A549 treated with ZK216348 at 1 μM for 4 hours (cell line): ENCODE measurements at places on chromosomes 1 and 21. TPM values are rescaled to one million over a fixed set of nuclear protein-coding genes. Genes with fewer than 3 reads are reported as not detected.

The SASS6 gene
- 2.3 to 4.9 TPM (median 4.0 TPM) in 5 replicates for total RNA-seq

The TPRG1L gene
- total RNA-seq: 22.7 to 29.9 TPM (median 28.4 TPM) in 5 replicates

The HS2ST1 gene
- 6.1 to 12.7 TPM (median 12.0 TPM) in 5 replicates for total RNA-seq

The HES4 gene
- total RNA-seq: 20.9 to 80.4 TPM (median 64.7 TPM) in 5 replicates

The CLCNKB gene
- 0.07 to 0.22 TPM (median 0.15 TPM) in 4 of 5 replicates, not detected in the other for total RNA-seq
